Uterus (tissue), 4 donors: ENCODE measurements at places on chromosomes 3 and 15.
A peak's percentile ranks its signal among the peaks of the same experiment; 100 is the strongest.

DNA sequence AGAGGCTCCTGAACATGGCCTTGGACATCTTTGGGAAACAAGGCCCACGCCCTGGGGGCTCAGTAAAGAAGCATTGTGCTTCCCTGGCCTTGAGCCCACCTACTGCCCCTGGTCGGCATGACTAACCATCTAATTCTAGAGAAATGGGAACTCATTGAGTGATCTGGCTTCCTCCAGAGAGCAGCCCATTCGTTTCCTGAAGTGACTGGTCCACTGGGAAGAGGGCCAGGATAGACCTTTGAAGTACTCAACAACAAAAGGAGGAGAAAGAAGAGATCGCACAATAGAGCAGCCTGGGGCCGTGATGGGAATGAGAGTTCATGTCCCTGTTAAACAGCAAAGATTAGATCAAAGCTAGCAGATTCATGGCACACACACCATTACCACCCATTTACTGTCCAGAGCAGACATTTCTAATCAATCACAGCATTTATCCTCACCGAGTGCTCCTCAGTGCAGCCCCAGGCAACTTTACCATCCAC lies 514.4 kb upstream of the PROK2 start:
- DNase-seq = peak; percentile 76

GRCh38 chr15:95284933-95285421 lies 1045.5 kb upstream of the NR2F2 start:
- DNase-seq = no peak

DNA sequence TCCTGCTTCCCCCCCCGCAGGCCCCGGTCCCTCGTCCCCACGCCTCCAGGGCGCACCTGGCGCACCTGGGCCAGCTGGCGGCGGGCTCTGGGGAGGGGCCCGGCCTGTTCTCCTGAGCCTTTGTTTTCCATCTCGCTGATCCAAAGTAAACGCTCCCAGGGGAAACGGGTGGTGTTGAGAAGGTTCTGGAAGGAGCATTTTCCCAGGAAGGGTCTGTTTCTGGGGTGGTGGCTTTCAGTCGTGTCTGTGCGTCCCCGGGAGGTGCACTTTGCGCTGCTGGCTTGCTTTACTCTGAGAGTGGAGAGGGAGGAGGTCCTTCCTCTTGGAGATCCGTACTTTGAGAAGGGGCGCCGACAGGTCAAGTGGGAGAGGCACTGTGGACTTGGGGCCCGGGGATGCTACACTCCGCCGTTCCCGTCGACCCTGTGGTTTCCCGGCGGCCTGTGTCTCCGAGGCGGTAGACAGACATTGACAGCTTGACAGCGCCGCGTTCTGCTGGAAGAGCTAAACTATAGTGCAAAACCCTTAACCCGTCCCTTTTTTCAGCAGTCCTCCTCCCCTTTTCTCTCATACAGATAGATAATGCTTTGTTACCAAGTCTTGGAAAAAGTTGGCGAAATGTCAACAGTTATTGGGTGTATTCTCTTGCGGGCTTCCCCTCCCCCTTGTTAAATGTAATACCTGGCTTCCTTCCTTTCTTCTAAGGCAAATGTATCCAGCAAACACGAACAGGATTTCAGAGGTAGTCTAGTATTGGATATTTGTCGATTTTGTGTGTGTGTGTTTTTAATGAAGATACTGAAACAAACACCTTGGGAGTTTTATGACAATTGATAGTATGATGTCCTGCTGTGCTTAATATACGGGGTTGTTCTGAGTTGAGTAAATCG lies 6.5 kb downstream of the TPM1 start:
- DNase-seq = peak; percentile 42

DNA sequence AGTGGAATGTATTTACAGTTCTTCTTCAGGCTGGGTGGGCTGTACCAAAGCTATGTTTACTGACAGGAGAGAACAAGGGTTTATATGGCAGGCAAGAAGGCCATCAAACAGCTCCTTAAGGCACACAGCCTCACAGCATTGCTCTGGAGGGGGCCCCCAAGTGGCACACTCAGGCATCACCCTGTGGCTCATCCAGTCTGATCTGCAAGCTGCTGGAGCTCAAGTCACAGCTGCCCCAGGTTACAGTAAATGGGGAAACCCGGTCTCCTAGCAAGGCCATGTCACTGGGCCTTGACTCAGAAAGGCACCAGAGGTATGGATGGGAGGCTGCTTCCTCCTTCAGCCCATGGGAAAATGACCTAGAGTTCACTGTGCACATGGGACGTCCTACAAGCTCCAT lies 67.5 kb downstream of the TFG start:
- DNase-seq = no peak

GRCh38 chr15:60460931-60461330 lies 18.0 kb downstream of the ICE2 start:
- no peak for DNase-seq

GRCh38 chr15:61076598-61077170 lies 152.4 kb downstream of the RORA start:
- no peak for DNase-seq

DNA sequence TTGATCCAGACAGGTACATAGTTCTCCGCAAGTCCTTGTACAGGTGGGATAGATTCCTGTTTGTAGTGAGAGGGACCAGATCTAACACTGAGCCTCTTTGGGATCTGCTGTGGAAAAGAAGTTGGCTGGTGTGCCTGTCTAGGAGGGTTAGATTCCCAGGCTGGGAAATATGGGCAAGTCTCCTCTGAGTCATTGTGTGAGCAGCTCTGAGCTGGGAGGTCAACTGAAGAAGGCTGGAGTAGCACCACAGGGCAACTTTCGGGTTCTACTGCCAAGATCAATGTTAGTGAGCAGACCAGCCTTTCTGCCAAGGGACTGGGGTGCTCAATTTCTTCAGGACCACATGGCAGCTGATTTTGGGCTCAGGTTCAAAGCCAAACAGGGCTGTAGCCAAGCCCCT lies 33.4 kb downstream of the CLDN1 start:
- DNase-seq = no peak

DNA sequence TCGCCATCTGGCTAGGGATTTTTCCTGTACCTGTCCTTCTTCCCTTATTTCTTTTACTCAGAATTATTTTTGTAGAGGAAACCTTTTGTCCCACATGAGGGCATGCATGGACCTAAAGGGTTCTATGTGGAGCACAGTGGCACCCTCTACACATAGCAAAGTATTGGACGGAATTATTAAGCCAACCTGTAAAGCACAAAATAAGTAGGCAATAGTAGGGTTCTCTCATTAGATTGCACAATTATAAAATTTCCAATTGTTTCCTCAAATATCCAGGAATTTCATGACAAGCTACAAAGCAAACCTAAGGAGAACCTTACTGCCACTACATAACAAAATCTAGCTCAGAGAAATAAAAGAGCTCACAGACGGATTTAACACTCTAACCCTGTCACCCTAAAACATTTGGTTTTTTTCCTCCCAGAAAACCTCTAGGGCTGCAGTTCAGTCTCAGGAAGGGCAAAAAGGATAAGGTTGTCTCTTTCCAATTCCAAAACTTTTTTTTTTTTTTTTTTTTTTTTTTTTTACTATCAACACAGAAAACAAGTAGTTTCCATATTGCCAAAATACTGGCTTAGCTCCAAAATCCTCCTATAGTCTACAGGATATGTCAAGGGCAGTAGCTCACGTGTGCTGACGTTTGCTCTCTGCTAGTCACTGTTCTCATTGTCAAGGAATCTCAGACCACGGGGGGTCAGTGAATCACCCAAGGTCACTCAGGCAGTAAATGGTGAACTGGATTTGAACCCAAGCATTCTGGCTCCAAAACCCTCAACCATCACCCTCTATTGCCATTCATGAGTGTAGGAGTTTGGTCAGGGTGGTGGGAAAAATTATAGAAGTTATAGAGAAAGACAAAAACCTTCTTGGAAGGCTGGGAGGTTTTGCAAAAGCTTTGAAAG lies 52.3 kb downstream of the NCEH1 start:
- DNase-seq = peak; percentile 27

- DNase-seq = no peak
Measured at GRCh38 chr3:108511490-108511889, 1.1 kb upstream of the MYH15 start.

DNA sequence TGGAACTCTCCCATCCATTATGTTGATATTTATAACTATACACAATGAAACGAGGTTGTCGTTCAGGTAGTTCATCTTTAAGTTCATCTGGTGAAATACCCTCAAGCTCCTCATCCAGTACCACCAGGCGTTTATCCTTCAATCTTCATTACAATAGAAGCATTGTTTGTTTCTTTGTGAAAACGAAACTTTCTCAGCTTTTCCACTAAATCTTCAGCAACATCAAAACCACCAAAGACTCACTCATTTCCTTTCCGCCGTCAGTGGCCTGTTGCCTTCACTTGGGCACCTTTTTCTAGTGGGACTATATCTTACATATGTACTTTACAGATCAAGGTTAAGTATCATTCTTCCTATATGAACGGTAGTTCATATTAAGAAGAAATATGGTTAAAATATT lies 44.1 kb upstream of the TFG start:
- DNase-seq = no peak

- no peak for DNase-seq
Measured at GRCh38 chr15:85312486-85312885, 67.9 kb upstream of the AKAP13 start.

- no peak for DNase-seq
Measured at GRCh38 chr3:46132565-46132964, 75.5 kb downstream of the CCR1 start.

DNA sequence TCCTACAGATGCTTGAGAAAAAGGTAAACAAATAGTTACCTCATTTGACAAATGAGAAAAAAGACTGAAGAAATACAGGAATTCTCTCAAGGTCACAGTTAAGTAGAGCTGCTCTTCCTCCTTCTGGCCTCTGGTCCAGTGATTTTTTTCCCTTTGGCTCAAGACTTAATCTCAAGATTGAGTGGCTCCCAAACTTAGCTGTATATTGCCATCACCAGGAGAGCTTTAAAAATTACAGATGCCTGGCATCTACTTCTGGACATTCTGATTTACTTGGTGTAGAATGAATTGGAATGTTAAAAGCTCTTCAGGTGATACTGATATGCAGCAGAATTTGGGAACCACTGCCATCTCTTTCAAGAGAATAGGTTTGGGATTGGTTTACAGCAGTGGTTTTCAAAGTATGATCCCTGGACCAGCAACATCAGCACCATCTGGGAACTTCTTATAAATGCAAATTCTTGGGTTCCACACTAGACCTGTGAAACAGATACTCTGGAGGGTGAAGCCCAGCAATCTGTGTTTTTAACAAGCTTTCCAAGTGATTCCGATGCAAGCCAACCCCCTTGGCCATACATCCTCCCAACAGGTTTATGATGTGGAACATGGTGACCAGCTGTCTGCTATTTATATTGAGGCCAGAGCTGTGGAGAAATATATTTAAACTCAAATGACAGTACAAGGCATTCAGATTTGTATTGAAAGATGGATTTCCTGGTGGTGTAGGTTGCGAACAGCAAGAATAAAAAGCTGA lies 333.0 kb upstream of the RARB start:
- DNase-seq = no peak

DNA sequence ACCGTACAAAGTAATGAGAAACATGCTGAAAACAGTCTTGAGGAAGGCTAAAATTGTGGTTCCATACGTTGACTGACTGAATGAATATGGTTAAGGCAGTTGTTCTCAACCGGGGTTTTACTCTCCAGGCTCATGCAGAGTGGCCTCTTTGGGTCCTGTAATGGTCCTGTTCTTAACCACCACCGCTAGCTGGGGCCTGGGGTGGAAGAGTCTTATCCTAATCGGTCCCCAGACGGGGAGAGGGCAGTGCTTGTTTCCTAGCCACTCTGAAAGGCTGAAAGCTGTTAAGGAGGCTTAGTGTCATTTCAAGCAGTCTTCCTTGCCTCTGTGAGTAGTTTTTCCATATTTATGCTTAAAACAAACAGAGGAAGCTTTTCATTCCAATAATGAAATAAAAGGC lies 32.0 kb downstream of the SELENOT start:
- DNase-seq = no peak

DNA sequence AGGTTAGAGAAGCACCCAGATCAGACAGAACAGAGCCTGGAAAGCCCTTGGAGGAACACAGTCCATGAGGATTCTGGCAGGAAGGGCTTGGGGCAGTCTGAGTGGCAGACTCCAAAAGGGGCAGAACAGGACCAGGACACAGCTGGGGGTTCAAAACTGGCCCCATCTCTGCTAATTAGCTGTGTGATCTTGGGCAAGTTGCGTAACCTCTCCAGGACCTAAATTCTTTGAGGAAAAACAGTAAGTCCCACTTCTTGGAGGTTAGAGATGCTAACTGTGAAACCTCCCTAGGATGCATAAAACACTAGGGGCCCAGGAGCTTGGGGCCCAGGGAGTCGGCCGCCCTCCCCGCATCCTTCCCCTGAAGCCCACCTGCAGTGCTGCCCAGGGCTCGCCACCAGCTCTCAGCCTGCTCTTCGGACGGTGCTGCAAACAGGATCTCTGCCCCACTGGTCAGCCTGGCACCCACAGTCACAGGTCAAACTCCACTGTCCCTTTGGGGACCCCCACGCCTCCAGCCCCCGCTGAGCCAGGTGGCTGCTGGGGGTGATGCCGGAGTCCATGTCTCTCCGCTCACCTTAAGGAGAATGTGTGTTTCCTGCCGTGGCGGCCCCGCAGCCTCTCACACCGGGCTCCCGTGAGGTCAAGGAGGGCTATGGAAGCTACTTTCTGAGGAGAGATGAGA lies 12.0 kb downstream of the PLA2G4B start:
- DNase-seq = no peak

GRCh38 chr3:32217339-32217738 lies 21.1 kb upstream of the CMTM8 start:
- no peak for DNase-seq

GRCh38 chr3:179871782-179872181 lies 165.0 kb downstream of the PEX5L start:
- no peak for DNase-seq

DNA sequence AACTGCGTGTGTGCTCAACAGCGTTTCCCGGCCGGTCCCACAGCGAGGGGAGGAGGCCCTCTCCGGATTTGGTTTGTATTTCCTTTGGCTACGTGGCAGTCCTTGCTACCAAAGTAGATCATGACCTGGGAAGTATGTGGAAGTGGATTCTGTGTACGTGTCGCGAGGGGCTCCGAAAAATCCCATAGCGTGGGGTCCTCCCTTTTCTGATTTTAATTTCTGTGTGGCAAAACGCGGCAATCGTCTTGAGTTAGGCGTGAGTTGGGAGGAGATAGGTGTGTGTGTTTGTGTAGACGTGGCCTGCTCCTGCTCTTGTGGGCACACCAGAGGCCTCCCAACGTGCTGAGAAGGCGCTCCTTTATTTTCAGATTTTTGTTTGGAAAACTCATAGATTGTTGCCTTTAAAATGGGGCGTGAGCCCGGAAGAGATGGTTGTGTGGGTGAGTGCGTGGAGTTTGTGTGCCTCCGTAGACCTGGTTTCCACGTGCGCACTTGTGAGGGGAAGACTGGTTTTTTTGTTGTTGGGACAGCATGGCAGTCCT lies 1.2 kb downstream of the TRIM71 start:
- no peak for DNase-seq

DNA sequence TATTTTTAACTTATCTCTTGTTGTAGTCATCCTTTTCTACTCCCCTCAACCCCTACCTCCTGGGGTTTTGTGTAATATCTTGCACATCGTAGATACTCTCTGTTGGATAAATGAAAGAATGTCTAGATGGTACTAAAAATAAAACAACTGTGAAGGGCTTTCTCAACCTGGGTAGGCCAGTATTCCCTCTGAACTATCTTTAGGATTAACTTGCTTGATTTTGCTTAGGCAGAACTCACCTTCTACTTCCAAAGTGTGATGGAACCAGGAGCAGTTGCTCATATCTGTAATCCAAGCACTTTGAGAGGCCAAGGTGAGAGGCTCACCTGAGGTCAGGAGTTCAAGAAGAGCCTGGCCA lies 32.8 kb upstream of the TIPARP start:
- no peak for DNase-seq
